ENCODE measurements at places on chromosomes 5 and 9.

GRCh38 chr5:165224366-165225045 is 1719.1 kb downstream of the MAT2B start:
- DNase-seq: no peak

DNA sequence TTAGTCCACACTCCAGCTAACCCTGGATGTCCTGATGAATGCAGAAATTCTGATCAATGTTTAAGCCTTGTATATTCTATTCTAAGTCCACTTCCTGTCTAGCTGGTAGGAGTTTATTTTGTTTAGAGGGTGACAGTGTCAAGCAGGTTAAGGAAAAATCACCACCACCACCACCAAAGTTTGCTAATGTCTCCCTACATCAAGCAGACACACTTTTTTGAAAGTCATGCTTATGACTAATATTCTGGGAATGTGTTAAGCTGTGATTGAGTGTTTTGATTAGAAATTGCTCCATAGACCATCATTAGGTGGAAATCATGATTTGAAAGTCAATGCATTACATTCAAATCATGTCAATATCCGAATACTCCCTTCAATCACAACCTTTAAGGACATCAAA is 1530.1 kb downstream of the MAT2B start:
- no peak for DNase-seq

- no peak for DNase-seq
These were observed 142.3 kb downstream of the TSSK1B start for GRCh38 chr5:113292462-113292861.

DNA sequence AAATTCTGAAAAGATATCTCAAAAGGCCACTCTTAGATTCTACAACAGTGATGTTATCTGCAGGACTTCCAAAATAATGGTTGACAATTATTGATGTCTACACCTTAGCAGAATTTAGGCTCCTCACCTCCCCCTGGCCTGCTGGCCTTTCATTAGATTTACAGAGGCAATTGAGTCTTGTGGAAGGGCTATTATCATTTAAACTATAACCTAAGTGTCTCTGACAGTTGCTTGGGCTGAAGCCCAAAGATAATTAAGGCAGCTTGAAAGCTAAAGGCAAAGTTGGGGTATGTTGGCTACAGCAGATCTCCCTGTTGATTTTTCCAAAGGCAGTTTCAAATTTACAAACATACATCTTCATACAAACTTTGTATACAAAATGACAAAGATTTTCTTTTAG is 912.3 kb downstream of the TAF11L14 start:
- no peak for DNase-seq

DNA sequence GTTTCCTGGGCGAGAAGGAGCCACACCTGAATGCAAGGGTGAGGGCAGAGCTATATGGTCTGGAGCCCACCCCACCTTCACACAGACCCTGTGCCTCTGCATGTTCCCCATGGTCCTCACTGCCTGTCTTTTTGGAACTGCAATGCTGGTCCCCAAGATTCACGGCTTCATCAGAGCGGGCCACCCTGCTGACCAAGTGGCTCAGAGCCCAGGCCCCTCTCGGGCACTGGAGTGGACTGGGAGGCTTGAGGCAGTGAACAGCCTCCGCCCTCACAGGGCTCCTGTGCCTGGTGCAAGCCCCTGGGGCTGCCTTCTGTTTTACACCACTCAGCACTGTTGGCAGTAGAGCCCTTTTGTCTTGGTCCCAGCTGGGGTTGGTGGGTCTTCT is 143.2 kb downstream of the CACNA1B start:
- DNase-seq: no peak

DNA sequence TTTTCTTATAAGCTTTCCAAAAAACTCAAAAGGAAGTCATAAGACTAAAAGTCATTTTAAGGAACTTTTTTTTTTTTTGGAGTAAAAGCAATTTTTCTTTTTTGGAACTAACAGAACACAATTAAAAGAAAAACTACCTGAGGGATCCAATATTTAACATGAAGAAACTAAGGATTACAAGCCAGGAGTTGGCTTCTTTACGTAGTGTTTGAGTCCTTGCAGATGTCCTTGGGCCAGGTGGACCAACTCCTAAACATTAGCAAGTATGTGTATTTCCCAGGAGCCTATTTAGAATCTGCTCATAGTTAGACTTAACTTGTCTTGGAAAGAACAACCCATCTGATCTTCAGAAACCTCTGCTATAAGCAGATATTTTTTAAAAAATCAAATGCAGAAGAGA is 154.1 kb upstream of the EFNA5 start:
- no peak for DNase-seq

DNA sequence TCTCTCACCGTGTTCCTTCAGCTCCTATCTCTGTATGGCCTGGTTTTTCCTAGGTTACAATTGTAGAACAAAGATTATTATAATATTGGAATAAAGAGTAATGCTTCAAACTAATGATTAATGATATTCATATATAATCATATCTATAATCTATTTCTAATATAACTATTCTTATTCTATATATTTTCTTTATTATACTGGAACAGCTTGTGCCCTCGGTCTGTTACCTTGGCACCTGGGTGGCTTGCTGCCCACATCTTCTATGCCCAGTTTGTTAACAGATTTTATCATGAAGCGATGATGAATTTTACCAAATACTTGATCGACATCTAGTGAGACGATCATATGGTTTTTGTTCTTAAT is 363.6 kb upstream of the TYRP1 start:
- no peak for DNase-seq
